ENCODE measurements at places on chromosomes 6 and 20.

DNA sequence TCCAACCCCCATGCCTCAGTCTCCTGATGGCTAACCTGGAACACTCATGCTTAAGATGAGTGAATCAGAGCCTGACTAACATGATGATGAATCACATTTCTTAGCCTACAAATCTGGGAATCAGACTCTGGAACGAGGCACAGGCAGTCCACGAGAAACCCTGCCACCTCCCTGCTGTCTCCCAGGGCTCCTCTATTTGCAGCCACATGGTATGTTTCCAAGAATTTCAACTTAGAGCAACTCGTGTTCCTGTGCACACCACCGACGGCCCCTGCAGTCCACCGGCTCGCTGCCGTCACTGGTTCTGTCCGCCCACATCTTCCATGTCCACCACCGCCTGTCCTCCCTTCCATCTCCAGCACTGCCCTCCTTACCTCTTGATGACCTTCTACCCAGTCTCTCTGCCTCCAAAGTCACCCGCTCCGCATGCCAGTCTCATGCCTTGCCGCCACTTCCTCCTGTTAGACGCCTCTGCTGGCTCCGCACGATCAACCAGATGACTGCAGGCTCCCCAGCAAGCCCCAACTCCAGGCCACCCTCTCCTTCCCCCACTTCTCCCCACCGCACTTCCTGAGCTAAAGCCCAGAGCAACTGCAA, 87.6 kb downstream of the AGPAT4 start:
- no peak for DNase-seq

- no peak for DNase-seq
Observed at GRCh38 chr6:141164042-141164743, 968.5 kb upstream of the GJE1 start.

- no peak for DNase-seq
Observed at GRCh38 chr20:24958506-24959385, 9.7 kb downstream of the CST7 start.

GRCh38 chr6:44454198-44454597, 66.7 kb downstream of the CDC5L start:
- no peak for DNase-seq

DNA sequence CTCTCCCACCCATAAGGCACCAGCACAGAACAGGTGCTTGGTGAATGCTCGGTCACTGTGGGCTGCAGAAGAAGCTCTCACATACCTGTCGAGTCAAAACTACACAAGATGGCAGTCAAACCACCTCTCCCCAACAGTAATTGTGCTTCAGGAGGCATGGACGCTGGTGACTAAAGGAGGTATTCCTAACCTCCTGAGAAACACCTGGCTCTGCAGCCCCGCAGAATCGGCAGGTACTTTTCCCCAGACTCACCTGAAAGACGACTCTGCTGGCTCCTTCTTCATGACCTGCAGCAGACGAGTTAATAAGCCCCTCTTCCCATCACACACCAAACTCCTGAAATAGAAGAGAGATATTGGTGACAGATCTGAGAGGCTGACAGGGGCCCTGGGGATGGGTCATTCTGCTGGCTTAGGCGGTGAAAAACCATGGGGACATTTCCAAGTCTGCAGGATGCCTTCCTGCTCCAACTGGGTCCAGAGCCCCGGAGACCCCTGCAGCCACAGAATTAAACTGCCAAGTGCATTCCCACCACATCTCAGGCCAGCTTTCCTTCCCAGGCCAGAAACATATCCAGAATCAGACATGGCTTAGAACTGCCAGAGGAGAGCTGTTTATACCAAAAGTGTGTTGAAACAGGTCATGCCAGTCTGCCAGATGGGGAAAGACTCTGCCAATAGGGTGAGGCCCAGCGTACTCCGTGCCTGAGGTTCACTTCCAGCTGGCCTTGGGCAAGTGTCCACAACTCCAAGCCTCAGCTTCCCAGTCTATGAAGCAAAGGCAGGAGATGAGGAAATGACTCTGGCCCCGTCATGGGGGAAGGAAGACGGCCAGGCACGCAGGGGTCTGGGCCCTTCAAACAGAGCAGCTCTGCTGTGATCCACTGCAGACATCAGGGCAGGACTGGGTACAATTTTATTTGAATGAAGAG, 53.0 kb downstream of the MYH7B start:
- no peak for DNase-seq

- no peak for DNase-seq
Observed at GRCh38 chr6:111486921-111487320, 3.9 kb upstream of the REV3L start.

GRCh38 chr6:3510617-3511016, 53.8 kb upstream of the SLC22A23 start:
- no peak for DNase-seq

GRCh38 chr6:81073318-81073717, 679.2 kb downstream of the TENT5A start:
- DNase-seq, result no peak

DNA sequence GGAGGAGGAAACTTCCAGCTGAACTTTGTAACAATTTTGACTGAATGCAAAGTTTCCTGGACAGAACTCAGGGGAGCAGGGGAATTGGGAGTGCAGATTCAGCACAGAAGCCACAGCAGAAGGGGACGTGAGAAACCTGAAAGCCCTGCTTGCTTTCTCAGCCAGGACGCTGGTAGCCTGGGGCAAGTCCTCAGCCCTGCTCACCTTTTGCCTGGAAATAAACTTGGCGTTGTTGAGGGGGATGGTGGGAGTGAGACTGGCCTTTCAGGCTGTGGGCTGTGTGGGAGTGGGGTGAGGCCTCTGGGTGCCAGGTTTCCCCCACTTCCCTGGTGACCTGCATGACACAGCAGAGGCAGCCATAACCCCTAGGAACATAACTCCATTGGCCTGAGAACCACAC, 238.1 kb upstream of the HS3ST5 start:
- DNase-seq, result no peak

DNA sequence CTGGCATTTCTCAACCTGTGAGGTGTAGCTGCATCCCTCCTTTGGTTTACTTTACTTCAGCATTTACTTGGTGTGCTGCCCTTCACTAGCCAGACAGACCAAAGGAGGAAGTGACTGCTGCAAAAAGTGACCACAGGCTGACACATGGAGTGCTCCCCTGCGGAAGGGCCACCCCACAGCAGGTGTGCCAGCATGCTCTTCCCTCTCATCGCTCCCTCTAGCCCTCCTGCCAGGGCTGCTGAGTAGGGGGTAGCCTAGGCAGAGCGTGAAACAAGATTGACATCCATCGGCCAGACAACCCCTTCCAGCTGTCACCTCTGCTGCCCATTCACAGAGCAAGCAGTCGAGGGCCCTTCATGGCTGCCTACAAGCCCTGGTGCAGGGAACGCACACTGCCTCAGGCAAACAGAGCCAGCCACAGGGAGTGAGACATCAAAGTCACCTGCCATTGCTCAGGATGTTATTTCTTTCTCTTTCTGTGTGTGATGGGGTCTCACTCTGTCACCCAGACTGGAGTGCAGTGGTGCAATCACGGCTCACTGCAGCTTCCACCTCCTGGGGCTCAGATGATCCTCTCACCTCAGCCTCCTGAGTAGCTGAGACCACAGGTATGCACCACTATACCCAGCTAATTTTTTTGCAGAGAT, 102.0 kb upstream of the RPS6KA2 start:
- DNase-seq, result no peak

DNA sequence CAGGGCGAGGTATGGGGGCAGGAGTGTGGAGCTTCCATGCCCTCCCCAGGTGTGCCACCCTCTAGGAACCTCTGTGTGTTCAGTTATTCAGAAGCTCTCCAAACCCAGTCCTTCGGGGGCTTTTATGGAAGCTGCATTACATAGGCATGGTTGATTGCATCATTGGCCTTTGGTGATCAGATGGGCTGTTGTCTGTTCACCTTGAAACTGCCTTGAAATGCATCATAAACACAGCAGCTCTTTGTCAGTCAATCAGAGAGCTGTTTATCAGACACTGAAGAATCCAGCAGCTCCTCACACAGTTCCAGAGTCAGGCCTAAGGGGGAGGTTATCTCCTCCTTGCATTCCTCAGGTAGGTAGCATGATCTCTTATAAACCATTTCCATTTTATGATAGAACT, 62.4 kb downstream of the E2F3 start:
- DNase-seq, result no peak

GRCh38 chr6:56888687-56889086, 66.2 kb upstream of the BEND6 start:
- DNase-seq, result no peak

DNA sequence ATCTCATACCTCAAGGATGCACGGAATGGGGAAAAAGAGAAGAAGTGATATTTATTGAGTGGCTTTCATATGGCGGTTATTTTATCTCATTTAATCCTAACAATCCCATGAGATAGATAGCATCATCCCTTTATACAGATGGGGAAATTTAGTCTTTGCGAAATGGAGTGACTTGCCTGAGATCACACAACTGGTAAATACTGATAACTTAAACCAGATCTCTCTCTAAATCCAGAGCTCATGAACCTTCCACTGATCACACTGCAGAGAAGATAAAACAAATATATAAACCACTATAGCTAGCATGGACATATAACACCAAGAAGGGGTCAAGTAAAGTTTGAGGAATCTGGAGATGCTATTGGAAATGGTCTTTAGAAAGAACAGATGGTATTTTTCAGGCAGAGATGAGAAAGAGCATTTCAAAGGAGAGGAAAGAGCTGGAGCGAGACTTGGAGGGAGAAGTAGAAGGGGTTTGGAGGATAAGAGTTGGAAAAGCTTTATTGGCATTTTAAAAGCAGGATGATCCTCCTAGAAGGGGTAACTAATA, 139.8 kb upstream of the TNFAIP3 start:
- no peak for DNase-seq

DNA sequence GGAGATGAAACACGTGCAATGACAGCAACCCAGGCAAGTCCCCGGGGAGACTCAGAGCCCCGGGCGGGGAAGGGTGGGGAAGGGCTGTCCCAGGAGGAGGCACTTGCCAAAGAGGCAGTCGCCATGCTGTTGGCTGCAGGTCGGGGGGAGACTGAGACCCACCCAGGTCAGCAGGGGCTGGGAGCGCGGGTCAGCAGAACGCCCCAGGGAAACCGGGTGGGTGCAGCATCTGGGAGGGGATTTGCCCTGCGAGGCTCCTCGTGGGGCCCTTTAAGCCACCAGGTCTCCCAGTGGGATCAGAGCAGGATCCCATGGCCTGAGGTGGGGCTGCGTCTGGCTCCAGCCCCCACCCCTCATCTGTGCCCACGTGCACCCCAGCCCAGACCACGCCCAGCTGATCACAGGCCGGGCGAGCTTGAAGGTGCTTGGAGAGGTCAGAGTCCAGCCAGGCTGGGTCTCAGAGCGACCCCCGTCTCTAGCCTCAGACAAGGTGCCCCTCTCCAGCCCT, 65.5 kb downstream of the YTHDF1 start:
- no peak for DNase-seq

GRCh38 chr6:137678451-137678850, 184.3 kb upstream of the OLIG3 start:
- DNase-seq, result no peak

GRCh38 chr20:24648481-24648880, 179.1 kb downstream of the SYNDIG1 start:
- DNase-seq, result no peak

GRCh38 chr6:19866173-19866984, 29.2 kb downstream of the ID4 start:
- no peak for DNase-seq

GRCh38 chr20:45818239-45818638, 5.8 kb downstream of the UBE2C start:
- DNase-seq, result no peak

GRCh38 chr20:36573103-36573797, at the start of gene TGIF2:
Gene TGIF2, plus strand, starts transcription at chr20:36573597. Its CDS starts 5,178 bp downstream, at chr20:36578775.
- no peak for DNase-seq

DNA sequence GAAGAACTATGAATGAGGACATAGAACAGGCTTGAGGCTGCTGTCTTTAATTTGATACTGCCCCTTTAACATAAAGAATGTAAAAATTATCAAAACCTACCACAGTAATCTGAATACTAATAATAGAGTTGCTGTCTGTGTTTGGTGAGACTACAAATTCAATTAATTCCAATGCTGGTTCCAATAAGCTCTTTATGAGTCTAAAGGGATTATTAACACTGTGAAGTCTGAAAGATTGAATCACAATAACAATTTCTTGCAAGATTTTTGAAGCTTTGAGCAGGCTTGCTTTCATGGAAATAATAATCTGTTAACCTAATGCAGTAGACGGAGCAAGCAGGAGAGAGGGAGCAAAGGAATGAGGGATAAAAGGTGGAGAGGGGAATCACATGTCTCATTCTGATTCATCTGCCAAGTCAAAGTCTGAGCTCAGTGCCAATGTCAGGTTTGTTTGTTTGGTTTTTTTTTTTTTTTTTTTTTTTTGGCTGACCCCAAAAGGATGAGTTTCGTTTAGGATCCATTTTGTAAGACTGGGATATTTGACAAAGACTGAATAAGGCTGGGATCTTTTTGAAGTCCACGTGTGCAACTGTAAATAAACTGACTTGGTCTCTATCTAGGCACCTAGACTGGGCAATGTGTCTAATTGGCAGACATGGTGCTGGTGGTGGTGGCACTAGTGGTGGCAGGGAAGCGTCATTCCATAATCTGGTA, 211.6 kb downstream of the RNF144B start:
- no peak for DNase-seq

DNA sequence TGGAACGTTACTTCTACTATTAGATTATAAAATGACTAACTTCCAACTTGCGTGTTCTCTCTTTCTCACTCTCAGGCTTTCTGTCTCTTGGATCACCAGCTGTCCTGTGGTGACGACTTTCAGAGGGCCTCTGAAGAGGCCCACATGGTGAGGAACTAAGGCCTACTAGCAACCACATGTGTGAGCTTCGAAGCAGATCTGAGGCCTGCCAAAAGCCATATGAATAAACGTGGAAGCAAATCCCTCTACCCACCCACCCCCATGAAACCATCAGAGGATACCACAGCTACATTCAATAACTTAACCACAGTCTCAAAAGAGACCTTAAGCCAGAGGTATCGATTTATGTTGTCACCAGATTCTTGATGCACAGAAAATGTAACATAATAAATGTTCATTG, 13.5 kb upstream of the BMP5 start:
- no peak for DNase-seq

GRCh38 chr6:136016228-136017225, 165.0 kb downstream of the PDE7B start:
- DNase-seq, result no peak

DNA sequence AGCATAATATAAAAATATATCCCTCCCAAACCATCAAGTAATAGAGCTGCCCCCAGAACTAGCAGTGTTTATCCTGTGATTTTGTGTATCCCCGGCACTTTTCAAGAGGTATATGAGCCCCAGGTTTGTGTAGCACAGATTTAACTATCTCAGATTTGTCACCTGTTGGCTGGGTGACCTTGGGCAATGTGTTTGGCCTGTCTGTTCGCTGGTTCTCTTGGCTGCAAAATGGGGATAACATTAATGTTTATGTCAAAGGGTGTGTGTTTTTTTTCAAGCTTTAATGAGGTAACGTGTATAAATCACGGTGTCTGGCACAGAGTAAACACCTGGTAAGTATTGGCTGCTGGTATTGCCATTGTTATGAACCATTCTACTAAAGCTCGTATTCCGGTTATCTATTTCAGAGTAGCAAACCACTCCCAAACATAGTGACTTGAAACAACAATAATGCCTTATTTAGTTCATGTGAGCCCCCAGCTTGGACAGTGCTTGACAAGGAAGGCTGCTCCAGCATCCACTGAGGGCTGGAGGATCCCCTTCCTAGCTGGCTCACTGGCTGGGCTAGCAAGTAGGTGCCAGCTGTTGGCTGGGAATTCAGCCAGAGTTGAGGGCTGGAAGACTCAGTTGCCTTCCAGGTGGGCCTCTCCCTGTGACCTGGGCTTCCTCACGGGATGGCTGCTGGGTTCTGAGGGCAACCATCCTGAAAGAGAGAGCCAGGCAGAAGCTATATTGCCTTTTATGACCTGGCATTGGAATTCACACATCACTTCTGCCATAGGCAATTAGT, 36.2 kb downstream of the PDRG1 start:
- DNase-seq, result no peak

GRCh38 chr6:18579869-18580268, 192.7 kb downstream of the RNF144B start:
- DNase-seq, result no peak
